ENCODE measurements at places on chromosomes 7 and 10. TPM values are rescaled to one million over a fixed set of nuclear protein-coding genes. Genes with fewer than 3 reads are reported as not detected.

- no peak for DNase-seq
- H3K27me3 ChIP-seq, result no peaks in the 10 kb centered on the region
- no peaks in the 10 kb centered on the region for H3K4me1 ChIP-seq
Observed at GRCh38 chr7:149794661-149795060, 21.3 kb upstream of the ZNF467 start.

GRCh38 chr7:46210467-46210866 lies 289.4 kb upstream of the IGFBP3 start:
- no peak for DNase-seq
- no peaks in the 10 kb centered on the region for H3K36me3 ChIP-seq
- no peaks in the 10 kb centered on the region for H3K27me3 ChIP-seq
- H3K4me3 ChIP-seq, result no peak overlapping the region

DNA sequence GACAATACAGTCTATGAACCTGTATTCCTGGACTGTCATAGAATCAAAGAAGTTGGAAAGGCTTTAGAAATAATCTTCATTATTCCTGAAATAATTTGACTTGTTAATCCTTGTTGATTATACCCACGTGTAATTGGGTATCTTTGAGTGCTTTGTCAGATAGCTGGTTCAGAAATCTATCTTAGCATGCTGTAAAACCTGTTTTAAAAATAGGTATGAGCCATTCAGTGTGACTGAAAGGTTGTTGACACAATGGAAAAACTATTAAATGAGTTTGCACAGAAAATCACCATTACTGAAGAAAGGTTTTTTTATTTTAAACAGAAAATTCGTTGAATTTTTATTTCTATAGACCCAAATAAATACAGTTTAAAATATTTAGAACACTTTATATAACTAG lies 38.7 kb downstream of the PHTF2 start:
- H3K4me1 ChIP-seq, result no peaks in the 10 kb centered on the region
- DNase-seq, result no peak
- no peak overlapping the region for H3K4me3 ChIP-seq
- no peaks in the 10 kb centered on the region for H3K27me3 ChIP-seq
- no peaks in the 10 kb centered on the region for H3K36me3 ChIP-seq

DNA sequence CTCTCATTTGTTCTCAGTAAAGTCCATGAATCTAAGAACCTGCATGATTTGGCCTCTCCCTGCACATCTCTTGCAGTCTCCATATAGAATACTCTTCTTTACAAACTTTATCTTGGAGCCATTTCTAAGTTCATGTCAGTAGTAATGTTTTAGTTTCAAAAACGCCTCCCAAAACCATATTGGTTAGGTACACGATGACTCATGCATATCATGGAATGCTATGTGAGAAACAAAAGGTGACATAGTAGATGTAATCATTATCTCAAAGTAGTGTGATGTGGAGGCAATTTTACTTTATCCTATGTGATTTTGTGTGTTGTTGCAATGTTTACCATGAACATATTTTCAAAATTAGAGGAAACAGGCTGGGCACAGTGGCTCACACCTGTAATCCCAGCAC lies 520.7 kb downstream of the KCNMA1 start:
- H3K27ac ChIP-seq, result no peak overlapping the region
- H3K27me3 ChIP-seq, result no peaks in the 10 kb centered on the region
- H3K4me3 ChIP-seq, result no peak overlapping the region
- no peaks in the 10 kb centered on the region for H3K36me3 ChIP-seq

DNA sequence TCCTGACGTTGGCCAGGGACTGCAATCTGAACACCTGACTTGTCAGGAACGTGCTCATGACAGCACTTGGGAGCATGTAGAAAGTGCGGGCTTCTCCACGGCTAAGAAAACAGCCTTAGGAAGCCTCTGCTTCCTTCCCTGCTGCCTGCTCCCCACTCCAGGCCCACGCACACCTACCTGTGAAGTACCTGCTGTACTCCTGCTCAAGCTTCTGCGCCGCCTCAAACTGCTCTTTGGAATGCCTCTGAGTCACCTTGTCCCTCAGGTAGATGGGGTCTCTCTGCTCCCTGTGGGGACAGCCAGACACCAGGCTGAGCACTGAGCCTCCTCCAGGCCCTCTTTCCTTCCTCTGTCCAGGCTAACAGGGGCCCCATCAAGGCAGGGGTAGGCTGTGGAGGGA lies 132.7 kb downstream of the DLG5 start:
- no peak overlapping the region for H3K4me3 ChIP-seq
- no peak for DNase-seq
- H3K27ac ChIP-seq, result no peak overlapping the region
- H3K4me1 ChIP-seq, result no peaks in the 10 kb centered on the region
- H3K36me3 ChIP-seq, result no peaks in the 10 kb centered on the region

- H3K36me3 ChIP-seq, result no peaks in the 10 kb centered on the region
- H3K4me1 ChIP-seq, result peaks cover 4% of the 10 kb centered on the region
- DNase-seq, result no peak
- H3K4me3 ChIP-seq, result no peak overlapping the region
- no peak overlapping the region for H3K27ac ChIP-seq
Observed at GRCh38 chr10:983971-984655, 4.1 kb upstream of the GTPBP4 start.

DNA sequence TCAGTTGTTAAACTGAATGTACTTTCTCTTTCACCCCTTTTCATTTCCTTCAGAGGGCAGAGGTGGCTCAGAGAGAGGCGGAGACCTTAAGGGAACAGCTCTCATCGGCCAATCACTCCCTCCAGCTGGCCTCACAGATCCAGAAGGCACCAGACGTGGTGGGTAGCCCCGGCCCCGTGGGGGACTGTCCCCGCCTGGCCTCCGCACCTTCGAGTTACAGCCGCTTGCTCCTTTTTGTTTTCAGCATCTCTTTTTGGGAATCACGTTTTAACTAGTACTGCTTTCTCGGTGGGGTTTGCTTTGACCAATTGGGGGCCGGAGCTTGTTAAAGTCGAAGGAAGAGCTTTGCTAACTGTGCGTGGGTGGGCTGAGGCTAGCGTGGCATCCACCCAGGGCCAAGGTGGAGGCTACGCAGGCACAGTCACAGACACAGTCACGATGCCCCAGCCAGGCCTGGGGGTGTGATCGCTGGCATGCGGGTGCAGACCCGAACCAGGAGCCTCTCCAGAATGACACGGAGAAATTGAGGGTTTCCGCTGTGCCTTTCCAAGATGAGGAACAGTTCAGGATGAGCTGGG lies 116.2 kb upstream of the SH2B2 start:
- H3K4me1 ChIP-seq, result no peaks in the 10 kb centered on the region
- DNase-seq, result no peak

- H3K4me1 ChIP-seq, result peaks cover 3% of the 10 kb centered on the region
- no peak for DNase-seq
- no peaks in the 10 kb centered on the region for H3K36me3 ChIP-seq
- no peak overlapping the region for H3K4me3 ChIP-seq
- no peaks in the 10 kb centered on the region for H3K27me3 ChIP-seq
- peak overlapping the region; percentile 40 for H3K27ac ChIP-seq
Observed at GRCh38 chr10:95392681-95393164, 101.9 kb upstream of the PDLIM1 start.

GRCh38 chr7:144500225-144500624 lies 96.7 kb upstream of the NOBOX start:
- no peak for DNase-seq
- H3K36me3 ChIP-seq, result no peaks in the 10 kb centered on the region
- H3K27ac ChIP-seq, result no peak overlapping the region
- H3K27me3 ChIP-seq, result no peaks in the 10 kb centered on the region
- H3K4me1 ChIP-seq, result no peaks in the 10 kb centered on the region

RPEL1 gene
- total RNA-seq, result 0.35 TPM

TAS2R4 gene
- total RNA-seq, result 0.26 TPM

Measured in uterus (tissue), 4 donors.